ENCODE measurements at places on chromosomes 16 and 17.

DNA sequence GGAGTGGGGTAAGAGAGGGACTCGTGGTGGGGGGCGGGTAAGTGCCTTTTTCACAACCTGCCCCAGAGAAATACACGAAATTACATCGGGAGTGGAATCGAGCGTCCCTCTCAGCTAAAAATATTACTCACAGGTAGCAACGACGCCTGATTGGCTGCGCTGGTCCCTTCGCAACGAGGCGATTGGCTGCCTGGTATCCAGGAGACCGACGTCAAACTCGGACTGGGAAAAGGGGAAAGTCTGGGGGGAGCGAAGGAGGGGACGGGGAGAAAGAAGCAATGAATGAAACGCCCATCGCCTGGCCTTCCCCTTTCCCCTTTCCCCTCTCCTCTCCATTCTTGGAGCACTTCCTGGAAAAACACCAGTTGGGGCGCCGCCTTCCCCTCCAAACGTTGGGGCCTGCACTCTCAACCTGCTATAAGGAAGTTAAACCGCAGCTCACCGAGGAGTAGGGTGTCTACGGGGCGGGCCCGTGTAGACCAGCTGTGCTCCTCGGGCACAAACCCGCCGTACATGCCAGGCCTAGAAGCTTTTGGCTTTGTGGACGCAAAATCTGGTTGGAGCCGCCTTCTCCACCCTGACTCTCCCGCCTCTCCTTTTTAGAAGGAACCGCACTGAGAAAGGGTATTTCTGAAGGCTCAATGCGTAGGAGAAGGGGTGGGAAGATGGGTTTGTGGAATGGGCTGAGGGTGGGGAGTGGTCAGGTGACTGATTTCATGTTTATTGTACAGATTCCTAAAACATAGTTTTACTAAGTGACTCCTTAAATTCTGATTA lies 1.4 kb upstream of the TOB1 start:
- peak; percentile 92 for DNase-seq

- DNase-seq, result no peak
Observed at GRCh38 chr16:53528797-53529196, 25.8 kb upstream of the AKTIP start.

DNA sequence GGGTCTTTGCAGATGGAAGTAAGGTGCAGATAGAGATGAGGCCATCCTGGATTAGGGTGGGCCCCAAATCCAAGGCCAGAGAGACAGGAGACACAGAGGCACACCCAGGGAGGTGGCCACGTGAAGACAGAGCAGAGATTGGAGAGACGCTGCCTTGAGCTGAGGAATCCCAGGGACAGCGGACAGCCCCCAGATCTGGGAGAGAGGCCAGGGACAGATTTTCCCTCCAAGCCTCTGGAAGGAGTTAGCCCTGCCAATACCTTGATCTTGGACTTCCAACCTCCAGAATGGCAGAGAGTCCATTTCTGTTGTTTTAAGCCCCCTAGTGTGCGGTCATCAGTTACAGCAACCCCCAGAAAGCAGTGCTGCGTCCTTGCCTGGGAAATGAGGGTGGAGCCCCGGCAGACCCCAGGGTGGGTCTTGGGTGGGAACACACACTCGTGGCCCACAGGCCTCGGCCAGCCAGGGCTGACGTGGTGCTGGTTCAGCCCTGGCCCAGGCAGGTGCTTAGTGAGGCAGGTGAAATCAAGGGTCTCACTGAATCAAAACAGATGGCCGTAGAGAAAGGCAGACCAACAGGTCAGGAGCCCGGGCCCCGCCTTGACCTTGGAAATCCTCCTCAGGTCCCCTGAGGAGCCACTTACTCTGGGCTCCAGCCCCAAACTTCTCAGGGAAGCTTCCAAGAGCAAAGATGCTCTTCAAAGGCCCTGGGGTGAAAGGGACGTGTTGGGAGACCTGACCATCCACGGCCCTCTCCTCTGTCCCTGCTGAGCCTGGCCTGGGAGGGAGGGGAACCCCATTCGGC lies 169.3 kb downstream of the RBFOX3 start:
- DNase-seq, result no peak

DNA sequence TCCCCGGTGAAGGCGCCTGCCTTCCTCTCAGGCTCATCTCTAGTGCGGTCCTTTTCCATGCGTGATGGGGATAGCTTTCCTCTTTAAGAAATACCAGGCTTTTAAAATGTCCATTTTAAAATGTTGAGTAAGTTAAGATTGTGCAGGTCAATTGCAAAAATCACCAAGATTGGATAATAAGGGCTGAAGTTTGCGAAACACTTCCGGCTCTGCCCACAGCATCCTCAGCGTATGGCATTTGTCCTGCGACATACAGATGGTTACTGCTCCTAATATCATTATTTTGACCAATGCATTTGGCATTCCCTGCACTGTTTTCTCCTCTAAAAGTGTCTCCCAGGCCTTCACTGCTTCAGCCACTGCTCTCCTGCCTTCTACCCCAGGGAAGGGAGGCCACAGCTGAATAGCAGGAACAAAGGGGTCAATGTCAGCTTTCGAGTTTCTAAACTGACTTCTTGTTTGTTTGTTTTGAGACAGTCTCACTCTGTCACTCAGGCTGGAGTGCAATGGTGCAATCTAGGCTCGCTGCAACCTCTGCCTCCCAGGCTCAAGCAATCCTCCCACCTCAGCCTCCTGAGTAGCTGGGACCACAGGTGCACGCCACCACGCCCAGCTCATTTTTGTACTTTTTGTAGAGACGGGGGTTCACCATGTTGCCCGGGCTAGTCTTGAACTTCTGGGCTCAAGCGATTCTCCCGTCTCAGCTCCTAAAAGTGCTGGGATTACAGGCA lies 91.9 kb downstream of the CRISPLD2 start:
- peak; percentile 7 for DNase-seq

GRCh38 chr16:53417976-53418375 lies 16.3 kb upstream of the RBL2 start:
- DNase-seq, result no peak

GRCh38 chr16:73473713-73474112 lies 425.8 kb upstream of the ZFHX3 start:
- DNase-seq, result no peak

- peak; percentile 69 for DNase-seq
Observed at GRCh38 chr16:53518550-53519416, 15.8 kb upstream of the AKTIP start.

GRCh38 chr17:57541472-57542394 lies 203.4 kb downstream of the CCDC182 start:
- DNase-seq, result no peak

DNA sequence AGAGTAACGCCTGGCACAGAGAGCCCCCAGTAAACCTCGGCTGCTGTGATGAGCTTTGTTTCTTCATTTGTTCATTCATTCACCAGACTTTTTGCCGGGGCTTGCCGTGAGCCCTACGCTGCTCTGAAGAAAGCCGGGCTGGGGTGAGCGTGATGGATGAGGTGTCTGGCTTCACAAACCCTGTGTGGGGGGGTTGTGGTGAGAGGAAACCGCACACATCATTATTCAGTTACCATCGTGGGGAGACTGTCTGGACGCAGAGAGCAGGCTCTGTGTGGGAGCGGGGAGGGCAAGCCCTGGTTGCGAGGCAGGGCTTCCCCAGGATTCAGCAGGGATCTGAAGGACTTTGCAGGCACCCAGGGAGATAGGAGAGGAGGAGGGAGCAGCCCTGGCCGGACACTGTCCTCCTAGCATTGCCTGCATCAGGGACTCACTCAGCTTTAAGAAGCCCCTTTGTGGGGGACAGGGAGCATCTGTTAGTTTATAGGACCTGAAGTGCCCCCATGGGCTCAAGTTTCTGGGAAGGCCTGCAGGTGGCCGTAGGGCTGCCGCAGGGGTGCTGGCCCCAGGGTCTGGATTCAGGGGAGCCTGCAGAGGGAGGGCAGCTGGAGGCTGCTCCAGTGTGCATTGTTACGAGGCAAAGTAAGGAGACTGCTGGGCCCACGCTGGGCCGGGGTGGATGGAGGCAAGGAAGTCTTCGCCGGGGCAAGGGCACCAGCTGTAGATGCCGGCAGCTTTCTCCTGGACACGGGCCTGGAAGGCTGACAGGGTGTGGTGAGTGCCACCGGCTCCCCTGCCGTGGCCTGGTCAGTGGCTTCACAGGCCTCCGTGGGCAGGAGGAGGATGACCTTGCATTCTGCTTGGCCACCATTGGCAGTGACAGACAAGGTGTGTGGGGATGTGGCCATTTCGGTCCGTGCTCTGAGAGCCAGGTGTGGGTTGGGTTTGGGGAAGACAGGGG lies 334.5 kb downstream of the SEC14L1 start:
- no peak for DNase-seq

GRCh38 chr16:35152067-35152627 lies 1692.7 kb downstream of the TP53TG3F start:
- DNase-seq, result no peak

DNA sequence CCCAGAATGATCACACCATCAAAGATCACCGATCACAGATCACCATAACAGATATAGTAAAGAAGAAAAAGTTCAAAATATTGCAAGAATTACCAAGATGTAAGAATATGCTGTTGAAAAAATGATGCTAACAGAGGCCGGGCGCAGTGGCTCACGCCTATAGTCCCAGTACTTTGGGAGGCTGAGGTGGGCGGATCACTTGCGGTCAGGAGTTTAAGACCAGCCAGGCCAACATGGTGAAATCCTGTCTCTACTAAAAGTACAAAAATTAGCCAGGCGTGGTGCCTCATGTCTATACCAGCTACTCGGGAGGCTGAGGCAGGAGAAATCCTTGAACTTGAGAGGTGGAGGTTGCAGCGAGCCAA lies 53.2 kb downstream of the CPPED1 start:
- DNase-seq, result no peak

GRCh38 chr17:29973005-29973404 lies 31.6 kb downstream of the EFCAB5 start:
- no peak for DNase-seq

- DNase-seq, result no peak
Observed at GRCh38 chr16:11783319-11784037, 13.6 kb downstream of the ZC3H7A start.

GRCh38 chr17:55420067-55420775 lies 1.4 kb downstream of the MMD start:
- DNase-seq, result peak; percentile 54

DNA sequence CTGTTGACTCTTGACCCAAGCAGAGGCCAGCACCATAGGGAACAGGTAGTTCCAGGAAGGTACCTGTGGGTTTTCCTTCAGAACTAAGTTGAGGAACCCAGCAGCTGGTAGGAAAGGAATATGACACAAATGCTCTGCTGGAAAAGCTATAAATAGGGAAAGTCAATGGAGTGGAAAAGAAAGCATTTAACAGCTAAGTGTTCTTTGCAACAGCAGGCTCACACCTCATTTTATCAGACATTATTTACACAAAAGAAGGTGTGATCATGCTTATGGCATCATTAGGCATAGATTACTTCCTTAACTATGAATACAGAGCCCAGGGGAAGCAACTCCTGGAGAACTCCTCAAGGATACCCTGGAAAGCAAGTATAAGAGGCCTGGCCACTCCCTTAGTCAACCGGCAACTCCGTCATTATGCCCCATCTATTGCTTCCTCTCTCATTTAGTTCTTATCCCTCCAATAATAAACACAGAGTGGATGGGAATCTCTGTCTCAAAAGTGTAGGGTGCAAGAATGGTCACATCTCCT lies 128.1 kb downstream of the HS3ST2 start:
- DNase-seq, result no peak

DNA sequence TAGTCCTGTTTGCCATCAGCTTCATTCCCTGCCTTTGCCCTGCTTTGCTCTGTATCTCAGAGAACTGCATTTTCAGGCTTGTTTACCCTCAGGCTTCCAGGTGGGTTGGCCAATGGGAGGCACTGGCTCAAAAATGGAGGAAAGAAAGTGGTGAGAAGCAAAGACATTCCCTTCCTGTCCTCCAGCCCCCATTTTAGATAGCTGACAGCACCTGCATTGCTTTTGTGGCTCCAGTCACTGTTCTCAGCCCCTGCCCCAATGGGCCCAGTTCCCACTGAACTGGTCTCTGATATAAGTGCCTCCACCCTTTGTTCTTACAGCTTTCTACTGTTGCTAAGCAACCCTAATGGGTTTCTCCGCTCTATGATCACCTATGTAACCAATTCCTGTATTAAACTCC lies 19.4 kb upstream of the SDK2 start:
- DNase-seq, result no peak

DNA sequence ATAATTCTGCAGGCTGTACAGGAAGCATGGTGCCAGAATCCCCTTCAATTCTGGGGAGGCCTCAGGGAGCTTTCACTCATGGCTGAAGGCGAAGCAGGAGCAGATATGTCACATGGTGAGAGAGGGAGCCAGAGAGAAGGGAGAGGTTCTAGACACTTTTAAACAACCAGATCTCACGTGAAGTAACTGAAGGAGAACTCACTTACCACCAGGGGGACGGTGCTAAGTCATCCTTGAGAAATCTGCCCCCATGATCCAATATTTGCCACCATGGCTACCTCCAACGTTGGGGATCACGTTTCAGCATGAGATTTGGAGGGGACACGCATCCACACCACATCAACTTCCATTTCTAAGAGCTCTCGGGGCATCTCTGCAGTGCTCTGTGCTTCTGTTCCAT lies 37.4 kb upstream of the GNA13 start:
- no peak for DNase-seq

DNA sequence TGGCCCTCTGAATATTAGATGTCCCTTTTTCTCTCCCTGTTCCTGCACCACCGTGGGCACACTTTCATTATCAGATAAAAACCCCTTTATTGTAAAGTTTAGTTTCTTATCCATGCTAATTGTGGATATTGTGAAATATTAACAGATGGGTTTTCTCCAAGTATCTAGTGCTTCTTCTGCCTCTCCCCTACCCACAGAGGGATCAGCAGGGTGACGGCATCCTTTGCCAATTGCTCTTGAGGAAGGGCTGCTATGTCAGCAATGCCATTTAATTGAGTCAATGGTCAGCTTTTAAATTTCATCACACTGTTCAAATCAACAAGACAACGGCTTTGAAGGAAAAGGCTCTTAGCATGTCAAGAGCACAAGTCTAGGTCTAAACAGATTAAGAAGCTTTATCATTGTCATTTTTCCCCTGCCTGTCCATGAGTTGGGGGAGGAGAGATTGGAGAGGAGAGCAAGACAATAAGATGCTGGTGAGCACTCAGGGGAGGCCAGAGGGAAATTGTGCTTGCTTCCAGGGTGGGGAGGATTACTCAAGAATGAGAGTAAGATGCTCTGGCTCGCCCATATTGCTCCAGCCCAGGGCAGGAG lies 443.0 kb upstream of the CCL2 start:
- no peak for DNase-seq

DNA sequence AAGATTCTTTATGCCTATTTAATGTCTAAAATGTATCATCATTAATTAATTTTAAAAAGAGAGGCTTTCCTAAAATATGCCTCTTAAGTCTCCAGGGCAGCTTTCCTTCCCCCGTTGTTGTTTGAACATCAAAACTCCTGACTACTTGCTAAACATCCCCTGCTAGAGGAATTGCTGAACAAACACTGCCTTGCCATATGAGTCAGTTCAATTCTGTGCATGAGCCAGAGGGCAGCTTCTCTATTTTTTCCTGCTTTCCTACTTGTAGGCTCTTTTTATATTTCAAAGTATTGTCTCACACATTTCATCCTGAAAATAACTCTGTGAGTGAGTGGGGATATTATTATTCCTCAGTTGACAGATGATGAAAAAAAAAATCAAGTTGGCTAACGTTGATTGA lies 143.4 kb downstream of the HS3ST4 start:
- DNase-seq, result no peak

GRCh38 chr16:4138713-4139112 lies 22.5 kb upstream of the ADCY9 start:
- DNase-seq, result no peak

Data from GF-D8 (cell line).